ENCODE measurements at places on chromosomes 4 and X.

- no peak for DNase-seq
Observed at GRCh38 chrX:134396174-134396573, 63.8 kb upstream of the HPRT1 start.

DNA sequence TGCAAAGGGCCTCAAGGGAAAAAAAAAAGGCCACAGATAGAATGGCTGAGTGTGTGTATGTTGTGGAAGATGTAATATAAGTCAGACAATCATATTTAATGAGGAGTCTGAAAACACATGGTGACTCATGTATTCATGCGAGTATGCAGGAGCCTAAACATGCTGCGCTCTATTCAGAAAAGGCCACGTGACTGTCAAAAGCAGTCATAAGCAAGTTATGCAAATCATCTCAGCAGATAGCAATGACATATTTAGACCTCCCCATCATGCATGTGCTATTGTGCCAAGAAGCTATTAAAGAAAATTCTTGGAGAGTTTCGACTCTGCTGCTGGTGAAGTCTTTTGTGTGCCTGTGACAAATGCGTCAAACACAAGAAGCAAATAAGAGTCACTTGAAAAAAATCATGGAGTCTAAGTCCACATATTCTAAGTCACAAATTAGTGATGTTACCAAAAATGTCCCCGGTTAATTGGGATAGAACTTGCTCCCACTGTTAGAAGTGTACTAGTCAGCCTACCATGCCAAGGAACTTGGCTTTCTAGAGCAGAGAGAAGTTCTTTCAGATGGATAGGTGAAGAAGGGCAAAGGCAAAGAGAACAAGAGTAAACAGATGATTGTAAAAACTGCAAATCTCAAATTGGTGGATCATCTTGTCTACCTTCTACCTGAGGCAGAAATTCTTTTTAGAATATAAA is 5.0 kb downstream of the LNX1 start:
- no peak for DNase-seq

DNA sequence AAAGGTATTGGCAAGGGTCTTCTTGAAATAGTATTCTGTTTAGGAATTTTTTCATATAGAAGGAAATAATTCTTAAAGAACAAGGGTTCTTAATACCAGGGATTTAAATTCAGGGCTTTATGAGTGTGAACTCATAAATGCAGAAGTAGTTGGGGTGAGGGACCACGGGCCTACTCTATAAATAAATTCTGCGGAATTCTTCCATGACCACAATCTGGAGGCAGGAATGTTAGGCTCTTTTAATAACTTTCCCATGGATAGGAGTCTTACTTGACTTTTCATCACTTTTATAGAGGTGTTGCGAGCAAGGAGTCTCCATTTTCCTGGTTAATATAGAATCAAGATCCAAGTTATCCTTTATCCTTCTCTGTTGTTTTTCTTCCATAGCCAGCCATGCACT is 76.7 kb upstream of the SLC4A4 start:
- no peak for DNase-seq

- DNase-seq = no peak
Observed at GRCh38 chr4:112765317-112765974, 128.5 kb downstream of the LARP7 start.

DNA sequence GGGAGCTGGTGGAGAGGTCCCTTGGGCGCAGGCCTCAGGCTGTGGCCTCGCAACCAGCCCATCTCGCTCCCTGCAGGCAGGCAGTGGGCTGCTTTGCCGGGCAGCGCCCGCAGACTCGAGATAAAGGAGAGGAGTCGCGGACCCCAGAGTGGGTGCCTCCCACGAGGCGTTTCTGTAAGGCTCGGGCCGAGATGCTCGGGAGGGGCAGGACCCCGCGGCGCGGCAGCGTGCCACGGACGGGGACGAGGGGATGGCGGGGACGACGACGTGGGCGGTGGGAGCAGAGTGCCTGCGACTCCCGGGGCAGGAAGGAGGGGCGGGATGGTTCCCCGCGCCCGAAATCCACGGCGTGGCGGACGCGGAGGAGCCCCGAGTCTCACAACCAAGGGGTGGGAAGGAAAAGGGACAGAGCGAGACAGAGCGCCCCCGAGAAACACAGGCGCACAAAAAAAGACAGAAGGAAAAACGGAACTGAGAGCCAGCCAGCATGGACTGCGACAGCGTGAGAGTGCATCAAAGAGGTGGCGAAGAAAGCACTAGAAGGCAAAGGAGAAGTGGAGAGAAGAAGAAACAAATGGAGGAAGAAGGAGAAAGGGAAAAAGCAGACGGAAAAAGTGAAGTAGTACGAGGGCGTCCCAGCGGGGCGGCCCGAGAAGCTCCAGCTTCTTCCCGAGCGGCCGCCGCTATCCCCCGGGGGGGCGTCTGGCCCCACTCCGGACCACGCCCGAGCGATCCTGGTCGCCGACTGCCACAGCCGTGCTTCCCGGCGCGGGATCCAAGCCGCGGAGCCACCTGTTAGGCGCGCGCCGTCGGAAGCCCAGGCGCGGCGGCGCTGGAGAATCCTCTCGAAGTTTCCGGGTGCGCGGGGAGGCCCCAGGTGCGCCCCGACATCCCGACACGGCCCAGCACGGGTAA is 1.5 kb downstream of the BEND4 start:
- DNase-seq = no peak

DNA sequence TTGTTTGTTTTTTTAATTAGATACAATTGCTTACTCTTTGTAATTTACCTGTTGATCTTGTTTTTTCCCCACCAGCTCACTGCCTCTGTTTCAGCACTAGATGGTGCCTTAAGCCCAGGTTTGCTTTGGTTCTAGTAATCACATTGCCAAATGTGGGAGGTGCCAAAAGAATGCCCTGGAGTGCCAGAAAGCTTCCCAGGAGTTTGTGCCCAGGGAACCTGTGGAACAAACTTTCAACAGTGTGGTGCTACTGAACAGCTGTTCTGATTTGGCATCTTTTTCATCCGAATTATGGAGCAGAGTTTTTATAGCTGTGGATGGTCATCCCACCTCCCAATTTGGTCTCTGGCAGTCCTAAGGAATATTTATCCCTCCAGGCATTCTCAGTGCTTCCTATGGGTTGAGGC is 1000.7 kb downstream of the STIM2 start:
- no peak for DNase-seq

- DNase-seq = no peak
Observed at GRCh38 chrX:104854188-104854587, 288.2 kb downstream of the IL1RAPL2 start.

DNA sequence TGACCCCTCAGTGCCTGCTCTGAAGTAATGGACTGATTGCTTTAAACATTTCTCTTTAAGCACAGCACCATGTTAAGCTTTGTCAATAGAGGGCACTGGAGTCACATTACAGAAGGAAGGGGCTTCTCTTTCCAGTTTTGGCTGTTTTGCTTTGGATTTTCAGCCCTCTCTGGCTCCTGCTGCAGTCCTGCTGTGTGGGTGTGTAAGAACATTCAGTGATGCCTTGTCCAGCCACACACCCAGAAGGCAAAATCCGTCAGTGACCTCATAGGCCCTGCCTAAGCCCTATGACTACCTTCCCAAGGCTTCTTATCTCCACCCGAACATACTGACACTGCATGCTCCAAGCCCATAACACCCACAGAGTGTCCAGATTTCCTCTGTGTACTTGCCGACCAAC is 215.3 kb upstream of the CTSO start:
- peak; percentile 1 for DNase-seq

DNA sequence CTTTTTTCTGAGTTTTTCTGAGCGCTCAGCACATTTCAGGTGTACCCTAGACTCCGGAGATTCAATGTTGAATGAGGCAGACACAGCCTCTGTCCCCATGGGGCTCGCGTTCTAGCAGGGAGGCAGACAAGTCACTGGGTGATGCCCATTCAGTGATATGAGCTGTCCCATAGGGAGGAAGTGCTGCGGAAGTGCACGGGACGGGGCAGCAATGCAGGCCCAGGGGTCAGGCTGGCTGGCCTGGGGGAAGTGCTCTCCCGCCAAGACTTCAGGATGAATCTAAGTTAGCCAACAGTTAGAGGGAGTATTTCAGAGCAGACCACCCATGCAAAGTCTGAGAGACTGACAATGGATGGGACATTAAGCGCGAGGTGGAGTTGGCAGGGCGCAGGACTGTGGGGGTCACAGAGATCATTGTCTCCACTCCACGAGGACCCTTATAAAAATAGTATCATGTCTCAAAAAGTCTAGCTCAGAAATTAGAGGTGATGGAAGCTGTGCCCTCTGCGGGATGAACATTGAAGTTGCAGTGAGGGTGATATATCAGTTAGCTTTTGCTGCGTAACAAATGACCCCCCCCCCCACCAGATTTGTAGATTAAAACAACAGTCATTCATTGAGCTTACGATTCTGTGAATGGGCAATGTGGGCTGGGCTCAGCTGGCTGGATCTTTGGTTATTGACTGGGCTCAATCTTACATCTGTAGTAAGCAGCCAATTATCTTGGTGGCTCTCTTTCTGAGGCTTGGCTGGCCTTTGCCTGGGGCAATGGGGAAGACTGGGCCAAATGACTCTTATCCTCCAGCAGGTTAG is 16.4 kb downstream of the PSAPL1 start:
- no peak for DNase-seq

DNA sequence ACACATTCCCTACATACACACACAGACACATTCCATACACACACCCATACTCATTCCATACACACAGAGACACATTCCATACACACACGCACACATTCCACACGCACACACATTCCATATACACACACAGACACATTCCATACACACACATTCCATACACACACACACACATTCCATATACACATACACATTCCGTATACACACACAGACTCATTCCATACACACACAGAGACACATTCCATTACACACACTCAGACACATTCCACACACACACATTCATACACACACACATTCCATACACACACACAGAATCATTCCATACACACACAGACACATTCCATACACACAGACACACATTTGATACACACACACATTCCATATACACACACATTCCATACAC is 15.2 kb downstream of the LINC00632 start:
- no peak for DNase-seq

GRCh38 chrX:48883729-48884128 is 13.8 kb downstream of the TIMM17B start:
- no peak for DNase-seq

GRCh38 chrX:81259714-81260395 is 58.0 kb downstream of the SH3BGRL start:
- no peak for DNase-seq

- no peak for DNase-seq
Observed at GRCh38 chr4:67131224-67131623, 414.1 kb downstream of the CENPC start.

DNA sequence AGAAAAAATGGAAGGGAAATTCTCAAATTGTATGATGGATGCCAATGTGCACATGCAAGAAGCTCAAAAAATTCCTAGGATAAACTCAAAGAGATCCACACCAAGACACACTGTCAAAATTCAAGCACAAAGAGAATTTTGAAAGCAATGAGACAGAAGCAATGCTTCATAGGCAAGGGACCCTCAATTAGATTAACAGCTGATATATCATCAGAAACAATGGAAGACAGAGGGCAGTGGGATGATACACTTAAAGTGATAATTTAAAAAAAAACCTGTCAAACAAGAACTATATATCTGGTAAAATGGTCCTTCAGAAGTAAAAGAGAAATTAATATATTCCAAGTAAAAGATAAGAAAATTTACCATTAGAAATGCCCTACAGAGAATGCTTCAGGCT is 306.3 kb upstream of the PCDH7 start:
- no peak for DNase-seq

DNA sequence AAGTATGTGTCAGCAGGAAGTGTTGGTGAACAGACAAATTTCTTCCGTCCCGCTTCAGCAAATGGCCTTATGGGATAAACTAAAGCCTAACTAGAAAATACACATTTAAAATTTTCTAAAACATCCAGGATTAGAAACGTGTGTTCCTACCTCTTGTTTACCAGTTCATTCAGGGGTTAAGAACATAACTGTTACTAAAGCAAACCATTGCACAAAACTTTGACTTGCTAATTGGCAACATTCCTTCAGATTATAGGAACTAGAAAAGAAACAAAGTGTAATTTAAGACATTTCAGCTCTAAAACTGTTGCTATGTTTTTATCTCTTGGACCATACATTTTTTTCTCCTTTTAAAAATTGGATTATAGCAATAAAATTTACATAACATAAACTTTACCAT is 39.5 kb upstream of the CXCL13 start:
- DNase-seq = no peak

GRCh38 chr4:138055890-138056289 is 186.3 kb downstream of the SLC7A11 start:
- DNase-seq = no peak

GRCh38 chr4:8400632-8401325 is 39.7 kb downstream of the ACOX3 start:
- no peak for DNase-seq

DNA sequence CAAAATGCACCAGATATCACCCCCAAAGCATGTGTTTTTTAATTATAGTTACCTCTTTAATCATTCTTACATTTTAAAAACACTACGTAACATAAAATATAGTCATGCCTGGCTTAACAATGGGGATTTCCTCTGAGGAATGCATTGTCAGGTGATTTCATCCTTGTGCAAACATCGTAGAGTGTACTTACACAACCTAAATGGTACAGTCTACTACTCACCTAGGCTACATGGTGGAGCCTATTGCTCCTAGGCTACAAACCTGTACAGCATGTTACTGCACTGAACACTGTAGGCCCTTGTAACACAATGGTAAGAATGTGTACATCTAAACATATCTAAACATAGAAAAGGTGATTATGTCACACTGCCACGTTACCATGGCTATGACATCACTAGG is 208.6 kb downstream of the SPOCK3 start:
- DNase-seq = no peak

- DNase-seq = no peak
Observed at GRCh38 chr4:24837781-24838180, 42.4 kb downstream of the SOD3 start.

GRCh38 chrX:27251369-27251768 is 211.8 kb downstream of the PPP4R3C start:
- DNase-seq = no peak
